ENCODE measurements at places on chromosomes 16 and 17.

GRCh38 chr17:40629842-40630241, 17.8 kb downstream of the SMARCE1 start:
- DNase-seq = no peak

GRCh38 chr16:48904333-48904732, 294.4 kb upstream of the N4BP1 start:
- DNase-seq = no peak

- no peak for DNase-seq
Observed at GRCh38 chr16:3950343-3951193, 70.1 kb upstream of the CREBBP start.

GRCh38 chr16:84718-85406, 6.8 kb downstream of the MPG start:
- DNase-seq = peak; percentile 66

- no peak for DNase-seq
Observed at GRCh38 chr17:68592009-68592408, 9.2 kb downstream of the FAM20A start.

GRCh38 chr17:12982224-12982623, 35.6 kb downstream of the ELAC2 start:
- DNase-seq = no peak

GRCh38 chr17:50339381-50339780, 6.5 kb upstream of the XYLT2 start:
- no peak for DNase-seq

DNA sequence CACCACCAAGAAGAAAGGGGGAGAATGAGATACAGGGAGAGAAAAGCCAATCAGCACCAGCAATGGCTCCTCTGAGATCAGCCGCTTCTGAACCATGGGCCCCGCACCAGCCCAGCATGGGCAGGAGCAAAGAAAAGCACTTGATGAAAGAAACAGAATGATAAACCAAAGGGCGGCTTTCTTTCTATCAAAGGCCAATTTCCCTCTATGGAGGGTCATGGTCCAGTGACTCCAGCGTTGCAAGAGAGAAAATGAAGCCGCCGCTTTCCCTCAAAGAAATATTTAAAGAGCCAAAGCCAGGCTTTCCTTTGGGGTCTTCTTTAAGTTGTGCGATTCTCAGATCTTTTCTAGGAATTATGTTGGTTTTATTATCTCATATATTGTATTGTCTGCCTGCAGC, 84.8 kb upstream of the CACNG5 start:
- no peak for DNase-seq

DNA sequence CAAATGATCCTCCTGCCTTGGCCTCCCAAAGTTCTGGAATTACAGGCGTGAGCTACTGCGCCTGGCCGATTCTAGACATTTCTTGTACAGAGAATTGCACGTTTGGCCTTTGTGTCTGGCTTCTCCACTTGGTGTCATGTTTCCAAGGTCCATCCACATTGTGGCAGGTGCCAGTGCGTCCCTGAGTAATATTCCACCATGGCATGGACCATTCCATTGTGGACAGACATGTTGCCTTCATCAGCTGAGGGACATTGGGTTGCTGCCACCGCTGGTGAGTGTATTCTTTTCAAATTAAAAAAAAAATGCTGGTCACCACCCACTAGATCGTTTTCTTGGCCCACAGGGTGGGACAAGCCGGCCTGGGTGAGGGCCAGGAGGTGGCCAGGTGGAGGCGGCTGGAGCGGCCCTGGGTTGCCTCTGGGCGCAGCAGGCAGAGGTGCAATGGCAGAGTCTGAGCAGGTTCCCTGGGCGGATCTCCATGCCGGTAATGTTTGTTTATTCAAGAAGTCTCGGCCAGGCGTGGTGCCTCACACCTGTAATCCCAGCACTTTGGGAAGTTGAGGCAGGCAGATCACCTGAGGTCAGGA, 274.1 kb downstream of the SEC14L1 start:
- DNase-seq = no peak

DNA sequence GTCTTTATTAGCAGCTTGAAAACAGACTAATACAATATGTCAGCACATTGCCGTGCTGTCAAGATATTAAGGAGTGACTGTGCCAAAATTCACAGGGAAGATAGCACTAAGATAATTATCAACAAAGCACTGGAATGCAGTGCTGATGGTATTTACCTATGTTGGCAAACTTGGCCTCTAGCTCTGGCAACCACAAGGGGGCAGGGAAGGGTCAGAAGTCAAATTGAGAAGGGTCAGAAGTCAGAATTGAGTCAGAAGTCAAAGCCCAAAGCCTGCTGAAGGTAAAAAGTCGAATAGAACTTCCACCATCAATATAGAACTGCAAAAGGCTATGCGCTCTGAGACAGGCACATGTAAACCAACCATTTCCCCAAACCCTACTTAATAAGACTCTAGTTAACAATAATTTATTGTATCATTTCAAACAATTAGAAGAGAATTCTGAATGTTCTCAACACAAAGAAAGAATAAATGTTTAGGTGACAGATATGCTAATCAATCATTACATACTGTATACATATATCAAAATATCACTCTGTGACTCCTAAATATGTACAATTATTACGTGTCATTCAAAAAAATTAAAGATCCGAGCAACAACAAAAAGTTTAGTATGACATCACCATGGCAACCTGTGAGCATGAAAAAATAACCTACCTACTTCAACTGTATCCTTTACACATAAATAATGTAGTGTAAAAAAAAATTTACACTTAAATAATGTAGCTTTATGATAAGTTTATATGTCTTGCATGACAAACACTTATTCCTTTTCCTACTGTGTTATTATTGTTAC, 916.1 kb downstream of the KCNJ2 start:
- no peak for DNase-seq

GRCh38 chr16:85304337-85304736, 192.1 kb upstream of the CIBAR2 start:
- DNase-seq = no peak

- DNase-seq = no peak
Observed at GRCh38 chr16:87535855-87536794, 43.3 kb upstream of the ZCCHC14 start.

DNA sequence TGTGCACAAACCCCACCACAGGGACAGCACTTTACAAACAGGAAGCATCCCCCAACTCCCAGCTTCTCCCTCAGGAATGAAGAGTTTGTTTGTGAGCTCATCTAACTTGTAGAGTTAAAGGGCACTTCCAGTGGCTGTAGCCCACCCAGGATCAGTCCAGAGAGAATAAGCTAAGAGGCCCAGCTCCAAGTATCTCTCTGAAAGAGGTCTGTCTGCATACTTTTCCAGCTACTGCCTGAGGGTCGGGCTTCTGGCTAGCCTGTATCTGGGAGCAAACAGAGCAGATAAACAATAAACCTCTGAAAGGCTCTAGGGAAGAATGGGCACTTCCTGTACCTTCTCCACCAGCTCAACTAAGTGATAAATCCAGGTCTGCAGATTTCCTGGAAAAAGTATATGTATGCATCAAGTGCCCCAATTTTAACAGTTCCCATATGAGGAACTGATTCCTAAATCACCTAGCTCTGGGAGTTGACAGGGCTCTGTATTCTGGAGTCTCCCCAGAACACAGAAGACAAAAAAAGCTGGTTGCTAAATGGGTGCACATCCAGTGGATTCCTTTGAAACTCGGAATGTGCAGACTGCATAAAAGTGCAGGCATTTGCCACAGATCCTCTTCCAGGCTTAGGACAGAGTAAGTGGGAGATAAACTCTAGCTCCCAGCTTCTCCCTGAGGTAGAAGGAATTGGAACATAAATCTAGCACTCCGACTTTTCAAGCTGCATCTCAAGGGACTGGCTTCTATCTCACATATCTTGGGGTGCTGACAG, 37.1 kb upstream of the MYLK3 start:
- no peak for DNase-seq

- no peak for DNase-seq
Observed at GRCh38 chr17:49832840-49833599, 14.8 kb downstream of the TAC4 start.

DNA sequence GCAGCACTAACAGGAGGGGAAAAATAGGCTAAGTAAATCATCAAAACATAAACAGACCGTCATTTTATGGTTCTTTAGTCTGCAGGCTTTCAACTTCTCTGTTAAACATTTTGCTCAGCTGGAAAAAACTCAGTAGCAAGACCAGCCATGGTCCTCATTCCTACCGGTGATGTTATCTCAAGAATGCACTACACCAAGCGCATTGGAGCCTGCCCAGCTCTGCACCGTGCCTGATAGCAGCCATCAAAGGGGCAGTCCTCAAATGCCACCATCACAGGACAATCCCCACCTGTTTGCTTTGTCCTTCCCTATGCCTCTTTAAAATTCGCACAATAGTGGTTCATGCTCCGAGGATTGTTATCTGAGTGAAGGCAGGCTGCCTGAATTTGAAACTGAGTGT, 181.5 kb upstream of the MON1B start:
- no peak for DNase-seq

GRCh38 chr17:55521186-55521585, 9.9 kb upstream of the SMIM36 start:
- no peak for DNase-seq

DNA sequence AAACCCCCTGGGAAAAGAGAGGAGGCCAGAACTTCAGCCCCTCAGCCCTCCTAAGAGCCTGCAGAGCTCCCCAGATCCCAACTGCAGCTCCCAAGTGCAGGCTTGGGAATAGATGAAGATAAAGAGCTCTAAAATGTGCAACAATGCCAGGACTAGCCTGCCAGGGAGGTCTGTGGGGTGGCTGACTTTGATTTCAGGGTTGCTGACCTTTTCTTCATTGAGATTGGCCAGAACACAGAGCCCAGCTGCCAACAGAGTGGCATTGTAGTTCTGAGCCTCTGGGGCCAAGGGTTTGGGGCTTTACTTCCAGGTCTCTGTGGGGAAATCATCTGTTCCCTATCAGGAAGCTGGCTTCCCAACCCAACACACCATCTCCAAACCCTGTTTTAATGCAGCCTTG, 120.6 kb downstream of the COPRS start:
- DNase-seq = no peak

DNA sequence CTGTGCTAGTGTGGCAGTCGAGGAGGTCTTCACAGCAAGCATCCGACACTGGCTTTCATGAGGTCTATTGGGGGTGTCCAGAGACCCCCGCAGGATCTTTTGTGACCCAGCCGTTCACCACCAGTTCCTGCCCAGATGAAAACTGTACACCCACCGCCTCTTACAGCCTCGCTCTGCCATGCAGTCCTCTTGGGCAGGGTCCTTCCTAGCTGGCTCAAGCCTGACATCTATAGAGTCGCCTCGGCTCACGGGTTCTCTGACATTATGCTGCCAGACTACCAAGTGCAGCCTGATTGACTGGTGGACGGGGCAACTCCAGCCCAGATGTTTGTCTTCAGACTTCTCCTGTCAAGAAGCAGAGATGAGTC, 14.6 kb upstream of the CLEC10A start:
- DNase-seq = no peak

All from NCI-H2081 (cell line).